ENCODE measurements at places on chromosomes 2 and 18.

- DNase-seq = no peak
Observed at GRCh38 chr2:204834716-204835384, 289.6 kb downstream of the PARD3B start.

GRCh38 chr2:23691565-23691964 is 235.4 kb downstream of the ATAD2B start:
- no peak for DNase-seq

DNA sequence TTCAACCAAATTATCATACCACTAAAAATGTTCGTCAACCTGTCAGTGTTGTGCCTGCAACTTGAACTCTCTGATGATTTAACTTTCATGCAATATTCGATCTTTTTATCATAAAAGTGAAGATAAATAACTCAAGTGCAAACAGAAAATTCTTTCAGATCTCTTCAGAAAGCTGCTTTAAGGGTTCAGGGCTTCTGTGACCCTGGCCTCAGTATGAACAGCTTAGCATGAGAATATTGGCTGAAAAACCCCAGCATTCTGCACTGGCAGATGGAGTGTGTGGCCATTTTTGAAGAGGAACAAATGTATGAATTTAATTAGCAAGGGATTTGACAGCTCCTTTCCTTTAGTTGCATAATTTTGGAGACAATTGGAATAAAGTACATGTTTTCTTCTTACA is 851.4 kb upstream of the SOX11 start:
- no peak for DNase-seq

GRCh38 chr2:42186945-42187632 is 17.9 kb downstream of the EML4 start:
- no peak for DNase-seq

DNA sequence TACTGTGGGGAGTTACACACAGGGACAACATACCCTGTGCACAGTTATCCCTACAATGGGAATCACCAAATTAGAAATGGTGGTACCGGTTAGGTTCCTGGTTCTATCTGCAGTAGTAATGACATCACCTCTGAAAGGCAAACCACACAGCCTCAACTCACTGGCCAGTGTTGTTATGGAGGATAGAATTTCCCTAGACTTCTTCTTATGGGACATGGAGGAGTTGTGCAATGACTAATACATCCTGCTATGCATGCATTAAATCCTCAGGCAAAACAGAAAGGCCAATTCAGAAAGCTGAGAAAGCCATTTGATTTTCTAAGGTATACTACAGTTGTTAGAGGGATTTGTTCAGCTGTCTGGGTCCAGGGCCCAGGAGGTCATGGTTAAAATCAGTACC is 439.3 kb downstream of the TMX3 start:
- DNase-seq = no peak

DNA sequence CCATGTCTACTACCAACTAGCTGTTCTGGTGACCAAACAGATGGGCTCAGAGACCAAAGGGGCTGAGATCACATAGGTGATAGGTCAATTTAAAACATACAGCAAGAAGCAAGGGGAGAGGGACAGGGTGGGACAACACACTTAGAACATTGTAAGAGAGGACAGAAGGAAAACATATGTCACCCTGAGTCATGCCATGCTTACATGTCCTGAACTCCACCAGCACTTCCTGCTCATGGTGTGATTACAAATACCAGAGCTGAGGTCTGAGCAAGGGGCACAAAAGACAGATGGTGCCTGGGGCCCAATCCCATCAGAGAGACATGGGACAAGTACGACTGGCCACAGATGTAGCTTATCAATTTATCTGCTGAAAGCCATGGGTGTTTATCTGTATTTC is 28.7 kb upstream of the GALNT14 start:
- no peak for DNase-seq

DNA sequence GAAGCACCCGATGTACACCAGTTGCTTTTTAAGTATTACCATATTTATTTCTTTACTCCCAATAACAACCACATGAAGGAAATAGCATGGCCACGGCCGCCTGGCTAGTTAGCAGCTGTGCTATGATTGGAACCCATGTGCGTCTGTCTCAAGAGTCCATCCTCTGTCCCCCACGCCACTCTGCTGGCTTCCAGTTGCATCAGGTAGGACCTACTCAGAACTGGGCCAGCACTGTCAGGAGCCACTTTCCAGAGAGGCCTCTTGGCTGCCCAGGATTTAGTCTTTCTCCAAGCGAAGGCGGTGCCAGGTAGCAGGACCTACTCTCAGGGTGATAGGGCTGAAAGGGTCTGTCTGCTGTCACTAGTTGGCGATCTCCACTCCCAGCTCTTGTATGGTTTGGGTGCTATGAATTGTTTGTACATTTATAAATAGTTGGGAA is 22.1 kb downstream of the ASB18 start:
- no peak for DNase-seq

DNA sequence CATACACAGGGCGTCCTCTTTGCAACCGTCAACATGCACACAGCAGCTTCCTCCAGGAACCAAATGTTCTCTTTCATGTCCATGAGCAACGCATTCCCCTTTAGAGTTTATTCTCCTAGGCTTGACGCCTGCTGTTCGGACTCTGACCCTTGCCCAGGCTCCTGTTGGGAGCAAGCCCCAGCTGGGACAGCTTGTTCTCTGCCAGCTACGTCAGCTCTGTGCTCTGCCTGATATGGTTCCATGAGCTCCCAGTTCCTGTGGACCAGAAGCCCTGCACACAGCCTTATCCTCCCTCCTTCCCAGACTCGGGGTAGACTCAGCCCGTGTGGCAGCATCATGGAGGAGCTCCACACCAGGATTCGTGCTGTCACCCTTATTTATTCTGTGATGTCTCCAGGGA is 253.1 kb upstream of the PXDN start:
- DNase-seq = no peak

- DNase-seq = no peak
Observed at GRCh38 chr2:216689397-216689796, 6.0 kb downstream of the IGFBP5 start.

- DNase-seq = peak; percentile 2
Observed at GRCh38 chr2:196453613-196454047, 185.9 kb upstream of the CCDC150 start.

DNA sequence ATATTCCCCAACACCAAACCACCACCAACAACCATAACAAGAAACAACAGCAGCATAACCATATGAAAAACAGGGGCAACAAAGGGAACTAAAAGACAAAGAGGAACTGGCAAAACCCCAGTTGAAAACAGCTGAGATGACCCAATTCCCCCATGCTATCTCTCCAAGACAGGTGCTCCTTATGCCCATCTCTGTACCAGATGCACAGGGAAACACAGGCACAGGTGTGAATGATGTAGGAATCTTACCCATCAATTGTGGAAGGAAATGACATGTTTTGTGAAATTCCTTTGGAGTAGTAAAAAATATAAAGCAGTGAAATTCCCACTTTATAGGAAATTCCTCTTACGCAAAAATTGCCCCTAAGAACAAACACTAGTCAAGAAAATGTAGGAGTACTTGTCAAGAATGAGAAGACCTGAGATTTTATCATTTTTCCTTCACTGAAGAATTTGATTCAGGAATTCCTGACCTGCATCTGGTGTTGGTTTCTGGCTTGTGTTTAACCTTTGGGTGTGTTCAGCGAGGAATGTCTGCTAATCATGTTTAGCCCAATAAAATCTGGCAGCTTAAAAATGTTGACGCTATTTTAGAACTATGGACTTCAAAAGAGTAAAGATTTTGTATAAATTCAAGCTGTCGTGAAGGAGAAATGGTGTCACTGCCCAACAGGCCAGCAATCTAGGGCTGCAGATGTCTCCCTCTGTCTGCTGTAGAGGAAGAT is 67.7 kb upstream of the ARHGAP28 start:
- no peak for DNase-seq

- no peak for DNase-seq
Observed at GRCh38 chr2:172153757-172154156, 51.1 kb upstream of the DLX2 start.

GRCh38 chr2:196987649-196988364 is 61.3 kb upstream of the PGAP1 start:
- DNase-seq = peak; percentile 42

DNA sequence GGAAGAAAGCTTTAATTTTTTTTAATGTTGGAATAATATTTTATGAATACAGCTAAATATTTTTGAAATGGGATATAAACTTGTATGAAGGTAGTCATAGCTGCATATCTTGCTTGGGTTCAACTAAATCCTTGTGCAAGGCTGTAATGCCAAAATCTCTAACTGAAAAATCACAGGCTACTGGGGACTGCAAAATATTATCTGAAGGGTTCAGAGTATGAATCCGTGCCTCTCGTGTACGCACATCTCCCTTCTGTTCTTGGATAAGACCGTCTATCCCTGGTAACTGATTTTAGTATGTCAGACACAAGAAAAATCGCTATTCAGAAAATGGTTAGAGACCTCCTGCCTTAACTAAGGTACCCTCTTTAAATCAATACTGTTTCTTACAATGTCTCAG is 71.8 kb downstream of the ACVR1 start:
- DNase-seq = no peak

GRCh38 chr2:42969231-42970150 is 177.1 kb upstream of the HAAO start:
- no peak for DNase-seq

DNA sequence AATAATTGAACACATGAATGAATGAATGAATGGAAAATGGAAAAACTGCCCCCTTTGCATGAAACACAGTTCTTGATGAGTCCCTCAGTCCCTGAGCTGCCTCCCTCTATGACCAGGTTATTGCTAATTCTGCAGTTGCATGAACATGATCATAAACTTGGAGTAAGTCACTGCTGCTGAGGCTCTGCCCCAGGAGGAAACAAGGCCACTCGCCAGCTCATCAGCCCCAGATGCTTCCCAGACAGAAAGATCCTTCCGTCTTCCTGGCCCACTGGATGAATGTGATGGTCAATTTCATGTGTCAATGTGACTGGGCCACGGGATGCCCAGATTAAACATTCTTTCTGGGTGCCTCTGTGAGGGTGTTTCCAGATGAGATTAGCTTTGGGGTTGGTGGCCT is 16.4 kb downstream of the GPR45 start:
- DNase-seq = no peak

- DNase-seq = no peak
Observed at GRCh38 chr2:233280114-233280693, 27.4 kb upstream of the SAG start.

- DNase-seq = peak; percentile 80
Observed at GRCh38 chr2:196176142-196176738, 4.9 kb upstream of the STK17B start.

DNA sequence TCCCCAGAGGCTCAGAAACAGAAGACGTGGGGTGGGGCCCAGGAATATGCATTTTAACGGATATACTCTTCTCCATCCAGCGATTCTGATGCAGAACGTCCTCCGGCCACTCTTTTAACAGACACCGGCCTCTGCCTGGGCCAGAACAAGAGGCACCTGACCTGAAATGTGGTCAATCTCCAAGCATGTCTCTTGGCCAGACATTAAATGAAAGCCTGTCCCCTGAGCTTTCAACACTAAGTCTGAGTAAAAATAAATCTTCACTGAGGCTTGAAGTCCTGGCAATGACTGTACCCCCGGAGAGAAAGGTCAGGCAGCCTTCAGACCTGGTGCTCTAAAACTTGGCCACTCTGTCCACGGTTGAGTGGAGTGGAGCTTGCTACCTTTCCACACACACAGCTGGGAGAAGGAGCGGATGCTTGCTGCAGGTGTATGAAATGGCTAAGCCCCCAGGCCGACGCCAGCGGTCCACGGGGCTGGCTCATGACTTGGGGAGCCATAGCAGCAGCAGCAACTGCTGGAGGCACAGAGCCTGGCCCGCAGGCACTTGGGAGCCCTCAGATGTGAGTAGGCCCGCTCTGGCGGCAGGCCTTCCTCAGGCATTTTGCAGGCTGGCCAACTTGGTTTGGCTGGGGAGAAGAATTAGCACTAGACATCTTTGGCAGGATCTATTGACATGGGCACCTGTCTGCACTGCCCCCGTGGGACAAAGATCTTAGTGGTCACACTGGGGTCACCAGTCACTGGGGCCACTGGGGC is 79.7 kb downstream of the TMEM17 start:
- DNase-seq = no peak

DNA sequence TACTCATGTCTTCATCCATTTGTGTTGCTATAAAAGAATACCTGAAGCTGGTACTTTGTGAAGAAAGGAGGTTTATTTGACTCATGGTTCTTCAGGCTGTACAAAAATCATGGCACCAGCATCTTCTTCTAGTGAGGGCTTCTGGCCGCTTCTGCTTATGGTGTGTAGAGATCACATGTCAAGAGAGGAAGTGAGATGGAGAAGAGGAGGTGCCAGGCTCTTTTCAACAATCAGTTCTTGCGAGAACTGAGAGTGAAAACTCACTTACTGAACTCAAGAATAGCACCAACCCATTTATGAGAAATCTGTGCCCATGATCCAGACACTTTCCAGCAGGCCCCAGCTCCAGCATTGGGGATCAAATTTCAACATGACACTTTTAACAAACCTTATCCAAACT is 30.0 kb upstream of the BARD1 start:
- no peak for DNase-seq

GRCh38 chr2:176364273-176364977 is 95.2 kb downstream of the MTX2 start:
- DNase-seq = no peak

Data from stimulated activated CD8-positive, alpha-beta memory T cell treated with anti-CD3 and anti-CD28 coated beads, Interleukin-15, amount 100 ng/mL, for 48 hours (primary cell).